ENCODE measurements at places on chromosomes 1 and 21.

- no peak for DNase-seq
Observed at GRCh38 chr21:34844013-34844923, 175.5 kb downstream of the CLIC6 start.

DNA sequence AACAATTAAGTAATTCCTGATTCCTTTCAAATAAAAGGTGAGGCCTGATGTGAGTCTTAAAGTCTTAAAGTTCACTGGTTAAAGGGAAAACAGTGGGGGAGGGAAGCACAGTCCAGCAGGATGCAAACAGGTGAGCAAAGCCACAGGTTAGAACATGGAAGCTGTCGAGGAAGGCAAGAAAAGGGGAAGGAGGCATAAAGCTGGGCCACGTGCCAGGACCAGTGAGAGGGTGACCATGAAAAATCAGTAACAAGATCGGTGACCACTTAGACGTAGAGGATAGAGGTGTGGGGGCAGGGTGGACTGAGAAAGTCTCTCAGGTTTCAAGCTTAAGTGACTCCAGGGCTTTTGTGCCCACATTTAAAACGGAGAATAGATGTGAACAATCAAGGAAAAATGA, 231.3 kb downstream of the SETD4 start:
- DNase-seq: no peak

DNA sequence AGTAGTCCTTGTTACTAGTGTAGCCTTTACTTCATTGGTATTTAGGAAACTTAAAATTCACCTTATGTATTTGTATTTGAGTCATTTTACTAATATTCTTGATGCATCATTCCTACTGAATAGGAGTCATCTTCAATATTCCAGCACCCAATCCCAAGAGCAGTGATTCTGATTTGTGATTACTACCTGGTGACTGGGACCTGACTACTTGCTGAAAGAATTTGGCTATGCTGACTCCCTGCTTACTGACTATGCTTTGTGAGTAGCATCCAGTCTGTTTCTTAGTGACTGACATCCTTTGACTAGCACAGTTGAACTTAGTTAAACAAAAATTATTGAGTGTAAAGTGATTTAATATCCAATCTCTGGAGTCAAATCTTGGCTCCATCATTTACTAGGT, 129.9 kb upstream of the NEGR1 start:
- DNase-seq: no peak

GRCh38 chr1:28326984-28327383, 1.9 kb upstream of the MED18 start:
- no peak for DNase-seq

GRCh38 chr1:116265931-116266863, 106.8 kb upstream of the ATP1A1 start:
- DNase-seq: no peak

GRCh38 chr1:110097507-110098221, 14.6 kb upstream of the UBL4B start:
- no peak for DNase-seq

Data from CD4-positive, alpha-beta T cell treated with Interleukin-21 for 1 hour (primary cell).